ENCODE measurements at places on chromosomes 11 and 22.

DNA sequence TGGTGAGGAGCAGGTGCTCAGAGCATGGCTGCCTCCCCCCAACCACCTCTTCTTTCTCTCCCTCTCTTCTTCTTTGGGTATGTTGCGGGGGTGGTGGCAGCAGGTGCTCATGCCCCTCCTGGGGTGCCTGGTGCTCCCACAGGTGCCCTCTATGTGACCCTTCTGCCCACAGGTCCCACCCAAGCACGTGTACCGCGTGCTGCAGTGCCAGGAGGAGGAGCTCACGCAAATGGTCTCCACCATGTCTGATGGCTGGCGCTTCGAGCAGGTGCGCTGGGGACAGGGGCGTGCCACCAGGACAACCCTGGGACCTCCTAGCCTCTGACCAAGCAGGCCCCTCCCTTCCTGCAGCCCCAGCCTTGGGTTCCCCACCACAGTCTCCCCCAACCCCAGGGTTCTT lies 5.7 kb downstream of the KCTD17 start:
- DNase-seq = no peak

- DNase-seq = no peak
These were observed 267.9 kb upstream of the SESN3 start for GRCh38 chr11:95498722-95499425.

- DNase-seq = peak; percentile 67
These were observed 3.4 kb downstream of the TSPAN32 start for GRCh38 chr11:2305140-2305778.

GRCh38 chr22:26461188-26461810 lies 22.3 kb downstream of the HPS4 start:
- peak; percentile 62 for DNase-seq

DNA sequence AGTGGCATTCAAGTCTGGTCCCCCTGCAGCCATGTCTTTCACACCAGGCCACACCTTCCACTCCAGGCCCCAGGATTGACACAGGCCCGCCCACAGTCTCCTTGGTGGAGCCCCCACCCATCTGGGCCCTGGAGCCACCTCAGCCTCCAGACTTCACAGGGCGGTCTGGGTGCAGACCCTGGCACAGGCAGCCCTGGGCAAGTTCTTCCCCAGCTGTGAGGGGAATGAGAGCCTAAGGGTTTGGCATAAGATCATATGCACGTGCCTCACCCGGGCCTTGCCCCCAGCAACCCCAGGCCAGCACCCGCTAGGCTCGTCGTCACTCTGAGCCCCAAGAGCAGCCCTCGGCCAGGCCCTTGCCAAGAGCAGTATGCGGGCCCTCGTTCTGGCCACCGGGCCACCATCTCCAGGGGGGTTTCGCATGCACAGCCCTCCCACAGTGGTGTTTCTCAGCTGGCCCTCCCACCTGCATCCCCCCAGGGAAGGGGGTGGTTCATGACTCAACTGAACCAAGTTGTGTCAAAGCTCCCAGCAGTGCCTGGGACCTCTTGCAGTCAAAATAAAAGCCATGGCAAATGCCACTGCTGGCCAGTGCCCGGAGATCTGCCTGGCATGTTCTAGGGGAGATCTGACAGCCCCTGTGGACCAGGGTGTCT lies 70.4 kb upstream of the KCNQ1OT1 start:
- no peak for DNase-seq

DNA sequence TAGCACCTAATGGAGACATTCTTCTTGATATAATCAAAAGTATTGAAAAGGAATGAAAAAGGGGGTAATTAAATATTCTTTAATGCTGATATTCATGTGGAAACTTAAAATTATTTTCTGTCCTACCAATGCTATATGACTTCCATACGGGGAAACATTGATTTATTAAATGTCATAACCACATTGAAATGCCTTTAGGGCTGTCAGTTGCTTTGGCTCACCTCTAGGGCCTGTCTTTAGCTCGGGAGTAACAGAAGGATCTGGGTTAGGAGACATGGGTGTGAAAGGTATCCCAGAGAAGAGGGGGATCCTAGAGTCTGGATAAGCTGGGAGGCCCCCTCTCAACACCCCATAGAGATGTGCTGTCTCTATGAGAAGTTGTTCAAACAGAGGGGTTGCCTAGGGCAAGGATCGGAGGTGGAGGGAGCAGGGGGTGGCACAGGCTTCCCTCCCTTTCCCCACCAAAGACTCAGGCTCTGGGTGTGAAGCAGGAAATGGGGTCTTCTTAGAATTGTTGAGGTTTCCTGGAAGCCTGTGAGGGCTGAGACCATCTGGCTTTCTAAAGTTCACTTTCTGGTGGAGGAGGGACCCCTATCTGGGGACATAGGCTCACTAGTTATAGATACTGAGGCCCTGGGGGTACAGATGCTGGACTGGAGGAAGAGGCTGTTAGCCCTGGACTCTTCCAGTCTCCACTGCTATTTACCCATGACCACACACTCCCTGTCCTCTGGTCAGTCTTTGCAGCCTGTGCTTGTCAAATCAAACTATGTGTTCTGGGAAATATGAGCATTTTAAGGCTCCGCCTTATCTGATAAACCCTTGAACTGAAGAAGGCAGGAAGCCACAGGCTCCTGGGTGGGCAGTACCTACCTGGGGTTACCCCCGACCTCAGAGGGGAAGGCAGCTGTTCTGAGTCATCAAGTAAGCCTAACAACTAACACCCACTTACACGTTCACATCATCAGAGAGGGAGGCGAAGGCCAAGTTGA lies 55.8 kb upstream of the RRAS2 start:
- DNase-seq = no peak

GRCh38 chr11:8372641-8373381 lies 109.1 kb upstream of the LMO1 start:
- no peak for DNase-seq

DNA sequence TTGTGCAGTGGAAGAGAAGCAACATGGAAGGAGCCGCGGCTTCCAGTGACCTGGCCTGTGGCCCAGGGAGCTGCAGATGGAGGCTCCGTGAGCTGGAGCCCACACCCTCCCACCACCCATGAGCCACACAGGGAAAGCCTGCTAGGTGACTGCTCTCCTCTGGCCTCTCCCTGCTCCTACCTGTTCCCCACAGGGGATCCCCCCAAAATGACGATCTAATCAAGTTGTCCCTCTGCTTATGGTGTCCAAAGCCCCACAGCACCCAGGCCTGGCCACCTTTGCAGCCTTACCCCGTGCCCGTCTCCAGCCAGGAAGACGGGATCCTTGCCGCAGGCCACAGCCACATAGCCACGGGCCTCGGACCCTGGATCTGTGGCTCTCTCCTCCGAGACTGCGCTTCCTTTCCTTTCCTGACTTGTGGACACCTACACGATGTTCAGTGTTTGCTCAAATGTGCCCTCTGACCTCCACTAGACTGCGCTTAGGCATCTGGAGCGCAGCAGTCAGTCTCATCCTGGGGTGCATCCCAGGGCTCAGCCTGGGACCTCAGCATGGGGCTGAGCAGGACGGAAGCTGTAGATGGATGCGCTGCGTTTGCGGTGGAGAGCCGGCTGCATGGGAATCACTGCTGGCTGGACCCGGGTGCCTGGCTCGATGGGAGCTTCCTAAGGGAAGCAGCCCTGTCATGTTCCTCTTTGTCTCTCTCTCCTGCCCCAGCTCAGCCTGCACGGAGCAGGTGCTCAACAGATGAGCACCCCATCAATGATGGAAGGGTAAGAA lies 133.3 kb downstream of the ST3GAL4 start:
- DNase-seq = no peak

DNA sequence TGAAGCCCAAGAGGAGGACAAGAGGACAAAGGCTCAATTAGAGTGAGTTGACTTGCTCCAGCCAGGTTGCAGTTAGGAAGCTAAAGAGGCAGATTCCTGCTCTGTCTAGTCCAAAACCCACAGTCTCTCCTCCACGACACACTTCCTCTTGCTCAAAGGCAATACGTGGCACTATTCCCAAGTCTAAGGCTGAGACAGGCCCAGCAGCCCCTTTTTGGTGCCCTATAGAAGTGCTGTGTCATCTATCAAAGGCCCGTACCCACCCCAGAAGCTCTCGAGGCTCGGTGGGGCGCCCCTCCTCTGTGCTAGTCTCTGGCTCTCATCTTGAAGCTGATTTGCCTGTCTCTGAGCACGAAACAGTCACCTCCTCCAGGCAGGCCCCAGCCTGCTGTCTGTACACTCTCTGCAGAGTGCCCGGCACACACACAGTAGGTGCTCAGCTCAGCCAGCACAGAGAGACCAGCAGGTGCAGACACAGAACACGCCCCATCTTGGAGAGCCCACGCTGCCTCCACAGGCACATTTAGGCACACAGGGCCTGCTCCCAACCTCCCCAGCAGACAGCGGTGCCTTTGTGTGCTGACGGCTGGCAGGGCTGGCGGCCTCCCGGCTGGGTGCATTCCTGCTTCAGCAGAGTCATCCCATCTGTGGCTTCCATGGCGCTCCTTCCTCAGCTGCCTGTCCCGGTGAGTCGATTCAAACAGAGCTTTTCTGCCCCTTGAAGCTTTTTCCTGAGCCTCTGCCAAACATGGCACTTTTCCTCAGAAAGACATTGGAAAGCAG lies 52.8 kb downstream of the MYH9 start:
- DNase-seq = no peak

DNA sequence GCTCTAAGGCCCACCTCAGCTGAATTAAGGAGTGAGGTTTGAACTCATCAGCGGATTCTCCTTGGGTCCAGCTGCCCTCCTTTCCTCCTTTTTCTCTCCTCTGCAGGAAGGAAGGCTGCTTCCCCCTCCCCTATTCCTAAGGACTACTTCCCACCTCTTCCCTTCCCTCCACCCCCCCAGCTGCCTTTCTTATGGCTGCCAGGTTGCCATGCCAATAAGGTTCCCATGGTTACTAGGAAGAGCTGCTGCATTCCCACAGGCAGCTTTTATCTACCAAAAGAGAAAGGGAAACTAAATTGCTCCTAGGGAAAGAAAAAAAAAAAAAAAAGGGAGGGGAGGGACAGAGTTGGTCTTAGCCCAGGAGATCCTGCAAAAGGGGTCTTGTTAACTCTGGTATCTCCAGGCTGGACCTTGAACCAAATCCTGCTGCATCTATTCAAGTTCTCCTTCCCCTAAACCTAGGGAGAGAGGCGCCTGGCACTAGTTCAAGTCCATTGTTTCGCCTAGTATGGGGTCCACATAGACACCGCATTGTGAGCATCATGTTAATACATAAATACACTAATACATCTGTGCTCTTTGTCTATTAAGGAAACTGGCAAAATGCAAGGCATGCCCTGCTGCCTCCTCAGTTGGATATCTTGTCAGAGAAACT lies 21.2 kb upstream of the FEZ1 start:
- DNase-seq = no peak

GRCh38 chr11:44709966-44710365 lies 16.8 kb upstream of the TSPAN18 start:
- DNase-seq = no peak

Measured in progenitor cell of endocrine pancreas (in vitro differentiated cells).